ENCODE measurements at places on chromosomes 11 and 22. TPM values are rescaled to one million over a fixed set of nuclear protein-coding genes. Genes with fewer than 3 reads are reported as not detected.

DNA sequence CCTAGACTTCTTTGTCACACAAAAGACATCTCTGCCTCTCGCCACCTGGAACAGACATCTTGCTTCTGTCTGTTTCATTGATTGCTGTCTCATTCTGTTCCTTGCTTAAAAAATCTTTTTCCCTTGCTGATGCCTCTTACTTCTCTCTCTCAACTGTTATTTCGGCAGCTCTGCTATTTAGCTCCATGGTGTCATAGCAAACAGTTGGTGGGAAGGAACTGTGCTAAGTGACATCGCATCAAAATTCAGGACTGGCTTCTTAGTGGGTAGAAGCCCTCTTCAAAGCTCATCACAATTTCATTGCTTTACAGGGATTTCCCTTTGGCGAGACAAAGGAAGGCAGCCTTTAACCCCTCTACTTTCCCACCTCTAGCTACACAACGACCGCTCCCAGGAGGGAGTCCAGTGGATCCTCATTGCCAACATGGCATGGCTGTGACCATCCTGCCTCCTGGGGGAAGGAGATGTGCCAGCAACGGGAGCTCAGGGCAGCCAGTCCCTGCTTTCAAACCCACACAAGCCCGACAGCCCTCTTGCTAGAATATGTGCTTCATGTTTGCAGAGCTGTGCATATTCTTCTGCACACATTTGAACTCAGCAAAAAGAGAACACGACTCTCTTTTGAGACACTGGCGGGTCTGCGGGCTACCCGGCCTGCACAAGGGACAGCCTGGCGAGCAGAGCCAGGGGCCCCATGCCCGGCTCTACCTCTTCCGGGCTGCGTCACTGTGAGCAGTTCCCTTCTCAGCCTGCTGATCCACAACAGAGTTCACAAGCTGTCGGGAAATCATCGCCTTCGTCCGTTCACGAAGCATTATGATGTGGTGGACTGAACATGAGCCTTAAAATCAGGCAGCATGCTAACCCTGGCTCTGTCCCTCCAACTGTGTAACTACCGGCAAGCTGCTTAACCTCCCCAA is 51.1 kb upstream of the JAM3 start:
- no peak overlapping the region for H3K4me3 ChIP-seq
- H3K4me1 ChIP-seq = no peaks in the 10 kb centered on the region
- DNase-seq = no peak
- H3K36me3 ChIP-seq = no peaks in the 10 kb centered on the region
- H3K27me3 ChIP-seq = no peaks in the 10 kb centered on the region

Gene NNMT
- total RNA-seq = 19.7 TPM

DNA sequence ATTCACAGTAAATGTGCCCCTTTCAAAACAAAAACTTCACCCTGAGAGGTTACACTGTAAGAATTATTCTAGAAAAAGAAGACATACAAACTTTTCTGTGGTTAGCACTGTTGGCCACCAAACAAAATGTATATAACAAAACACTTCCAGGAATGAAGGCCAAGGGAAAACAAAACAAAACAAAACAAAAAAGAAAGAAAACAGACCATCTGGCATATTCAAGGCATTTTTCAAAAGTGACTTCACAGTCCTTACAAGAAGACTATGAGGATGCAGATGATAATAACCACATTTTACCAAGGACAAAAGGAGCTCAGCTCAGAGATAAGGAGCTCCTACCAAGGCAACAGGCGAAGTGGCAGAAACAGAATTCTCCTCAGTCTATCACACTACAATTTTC is 24.9 kb downstream of the CTSC start:
- DNase-seq = no peak
- no peak overlapping the region for H3K4me3 ChIP-seq
- peaks cover 25% of the 10 kb centered on the region for H3K4me1 ChIP-seq
- H3K36me3 ChIP-seq = peaks cover 30% of the 10 kb centered on the region
- no peak overlapping the region for H3K27ac ChIP-seq

Gene MS4A8
- total RNA-seq = not detected

Gene PKDREJ
- not detected for total RNA-seq

GRCh38 chr11:11735586-11735985 is 106.2 kb upstream of the USP47 start:
- no peak overlapping the region for H3K27ac ChIP-seq
- H3K27me3 ChIP-seq = no peaks in the 10 kb centered on the region
- DNase-seq = no peak
- peaks cover 5% of the 10 kb centered on the region for H3K4me1 ChIP-seq
- no peak overlapping the region for H3K4me3 ChIP-seq

Gene CSF2RB
- 6.1 TPM for total RNA-seq
